ENCODE measurements at places on chromosomes 16 and 17.

- no peak for DNase-seq
These were observed 1.9 kb upstream of the TBC1D10B start for GRCh38 chr16:30372038-30372712.

DNA sequence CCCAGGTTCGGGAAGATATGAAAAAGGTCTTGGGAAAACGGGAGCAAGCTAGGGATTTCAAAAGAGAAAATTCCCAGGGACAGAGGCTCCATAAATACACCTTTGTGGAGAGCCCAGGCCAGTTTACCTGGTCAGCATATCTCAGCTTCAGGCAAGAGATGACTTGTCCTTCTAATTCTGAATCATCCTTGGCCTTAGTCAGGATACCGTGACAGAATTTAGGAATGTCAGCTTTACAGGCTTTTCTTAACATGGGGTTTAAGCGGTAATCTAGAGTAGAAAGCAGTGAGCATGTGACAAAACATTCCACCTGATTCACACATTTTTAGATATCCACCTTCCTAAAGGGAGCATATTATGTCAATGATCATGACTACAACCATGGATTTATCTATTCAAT is 41.1 kb upstream of the CLEC18B start:
- DNase-seq, result no peak

- DNase-seq, result no peak
These were observed 71.9 kb upstream of the SEC14L1 start for GRCh38 chr17:77068915-77069314.

GRCh38 chr17:75896415-75897159 is at the start of gene TRIM65:
Gene TRIM65, minus strand, starts transcription at chr17:75896951. Its CDS starts 14 bp downstream, at chr17:75896937.
- peak; percentile 50 for DNase-seq

- DNase-seq, result no peak
These were observed 94.4 kb upstream of the CIBAR2 start for GRCh38 chr16:85206472-85207356.

DNA sequence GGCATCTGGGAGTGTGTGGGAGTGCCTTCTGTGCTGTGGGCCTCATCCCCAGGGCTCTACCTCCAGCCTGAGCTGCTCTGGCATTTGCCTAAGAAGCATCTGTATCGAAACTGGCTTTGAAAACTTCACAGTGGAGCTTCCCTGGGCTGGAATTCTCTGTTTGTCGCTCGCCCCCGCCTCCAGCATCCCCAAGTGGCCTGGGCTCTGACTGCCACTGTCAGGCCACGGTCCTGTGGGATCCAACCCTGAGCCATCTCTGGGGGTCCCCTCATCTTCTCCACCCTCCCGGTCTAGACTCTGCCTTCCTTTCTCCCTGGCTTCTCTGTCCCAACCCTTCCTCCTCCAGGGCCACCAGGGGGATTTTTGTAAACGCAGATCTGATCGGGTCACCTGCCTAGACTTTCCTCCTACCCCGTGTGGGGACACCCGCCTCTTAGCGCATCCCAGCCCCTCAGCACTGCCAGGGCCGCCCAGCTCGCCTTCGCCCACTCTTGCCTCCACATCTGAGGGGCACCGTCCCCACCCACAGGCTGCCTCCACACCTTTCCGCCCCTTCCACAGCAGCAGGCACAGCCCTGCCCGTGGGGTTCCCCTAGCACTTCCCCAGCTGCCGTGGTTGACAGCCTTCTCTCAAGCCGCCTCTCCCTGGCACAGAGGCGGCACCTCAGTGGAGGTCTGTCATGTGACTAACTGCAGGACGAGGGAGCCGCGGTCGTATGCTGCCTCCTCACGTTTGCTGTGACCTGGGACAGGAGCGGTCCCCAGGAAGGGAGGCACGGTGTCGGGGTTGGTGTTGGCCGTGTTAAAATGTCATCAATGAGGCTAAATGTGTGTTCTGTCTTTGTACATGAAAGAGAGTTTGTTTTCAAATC is 12.0 kb downstream of the TBC1D24 start:
- DNase-seq, result no peak

DNA sequence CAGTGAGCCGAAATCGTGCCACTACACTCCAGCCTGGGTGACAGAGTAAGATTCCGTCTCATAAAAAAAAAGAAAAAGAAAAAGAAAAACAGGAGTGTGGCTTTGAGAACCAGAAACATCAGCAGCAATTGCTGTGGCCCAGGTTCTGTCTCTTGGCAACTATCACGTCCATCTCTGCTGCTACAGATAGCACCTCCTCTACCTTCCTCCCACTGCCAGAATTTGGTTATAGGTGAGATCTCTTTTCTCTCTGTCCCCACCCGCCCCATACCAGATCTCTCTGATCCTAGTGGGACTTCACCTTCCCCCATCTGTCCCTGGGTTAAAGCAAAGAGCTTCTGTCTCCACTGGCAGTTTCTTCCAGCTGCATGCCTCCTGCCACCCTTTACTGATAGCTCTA is 3.1 kb downstream of the TLCD2 start:
- DNase-seq, result no peak

DNA sequence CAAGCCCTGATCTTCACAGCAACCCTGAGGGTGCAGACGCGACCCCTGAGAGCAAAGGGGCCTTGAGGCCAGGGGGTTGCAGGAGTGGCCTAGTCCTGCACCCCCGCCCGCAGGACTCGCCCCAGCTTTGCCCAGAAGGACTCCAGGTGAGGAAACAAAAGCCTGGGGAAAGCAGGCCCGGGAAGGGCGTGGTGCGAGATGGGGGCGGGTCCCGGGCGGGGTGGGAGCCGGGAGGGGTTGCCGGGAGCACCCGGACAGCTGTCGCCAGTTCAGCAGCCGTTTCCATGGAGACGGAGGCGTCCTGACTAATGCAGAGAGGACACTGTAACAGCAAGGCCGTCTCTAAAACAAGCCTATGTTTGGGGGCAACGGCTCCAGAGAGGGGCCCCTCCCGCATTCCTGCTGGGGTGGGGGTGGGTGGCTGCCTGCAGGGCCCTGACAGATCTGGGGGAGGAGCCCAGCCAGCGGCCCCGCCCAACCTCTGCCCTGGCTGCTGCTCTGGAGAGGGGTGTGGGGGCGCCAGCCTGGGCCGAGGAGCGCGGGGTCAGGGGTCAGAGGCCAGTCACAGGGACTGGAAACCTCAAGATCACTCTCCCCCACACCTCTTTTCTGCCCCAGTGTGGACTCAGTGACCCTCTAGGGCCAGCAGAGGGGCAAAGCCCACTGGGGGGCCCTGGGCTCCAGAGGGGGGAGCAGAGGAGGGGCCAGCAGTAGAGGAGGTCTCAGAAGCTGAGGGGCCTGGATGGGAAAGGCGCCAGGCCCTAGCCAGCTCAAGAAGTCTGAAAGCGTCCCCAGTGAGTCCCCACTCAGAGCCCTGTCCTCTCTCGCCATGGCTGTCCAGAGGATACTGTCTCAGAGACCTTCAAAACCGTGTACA is 3.1 kb upstream of the TPPP3 start:
- peak; percentile 75 for DNase-seq

DNA sequence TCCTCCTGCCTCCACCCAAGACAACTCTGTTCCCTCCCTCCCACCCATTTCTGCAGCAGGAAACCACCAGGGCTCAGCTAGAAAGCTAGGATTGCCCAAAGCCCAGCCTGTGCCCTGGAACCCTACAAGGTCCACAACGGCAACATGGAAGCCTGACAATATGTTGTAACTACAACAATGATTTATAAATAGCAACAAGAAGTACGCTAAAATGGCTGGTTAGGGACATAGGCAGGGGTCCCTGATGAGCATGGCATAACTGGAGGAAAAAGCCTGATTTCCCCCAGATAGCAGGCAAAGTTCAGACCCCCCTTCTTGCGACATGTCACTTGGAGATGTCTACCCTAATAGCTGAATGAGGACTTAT is 6.6 kb downstream of the ST3GAL2 start:
- DNase-seq, result no peak

- DNase-seq, result no peak
These were observed 129.9 kb upstream of the ZFHX3 start for GRCh38 chr16:73177729-73178295.

- no peak for DNase-seq
These were observed 30.6 kb upstream of the MMD start for GRCh38 chr17:55452139-55452790.

- DNase-seq, result no peak
These were observed 31.6 kb upstream of the ERN1 start for GRCh38 chr17:64161380-64162176.

- DNase-seq, result no peak
These were observed 42.5 kb downstream of the ARHGAP17 start for GRCh38 chr16:24972608-24973220.

DNA sequence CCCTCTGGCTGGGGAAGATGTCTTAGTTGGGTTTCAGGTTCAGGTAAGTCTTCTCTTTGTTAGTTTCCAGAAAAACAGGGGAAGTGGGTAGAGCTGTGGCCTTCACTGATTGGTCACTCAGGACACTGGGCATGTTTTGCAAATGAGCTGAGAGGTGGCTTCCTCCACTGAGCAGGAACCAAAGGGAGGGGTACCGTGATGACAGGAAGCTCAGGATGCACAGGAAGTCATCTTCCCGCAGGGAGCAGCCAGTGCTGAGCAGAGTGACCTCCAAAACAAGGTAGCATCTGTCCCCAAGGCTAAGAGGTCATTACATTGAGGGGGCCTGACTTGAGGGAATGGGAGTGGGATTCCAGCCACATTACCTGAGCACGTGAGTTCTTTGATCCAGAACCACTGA is 5.6 kb downstream of the NT5C start:
- DNase-seq, result no peak

GRCh38 chr17:41835214-41835799 is 725 bp downstream of the NT5C3B start:
- no peak for DNase-seq

- no peak for DNase-seq
These were observed 142.1 kb downstream of the SLC39A11 start for GRCh38 chr17:72950242-72950931.

GRCh38 chr16:27267037-27267677 is 1.4 kb downstream of the NSMCE1 start:
- DNase-seq, result no peak

DNA sequence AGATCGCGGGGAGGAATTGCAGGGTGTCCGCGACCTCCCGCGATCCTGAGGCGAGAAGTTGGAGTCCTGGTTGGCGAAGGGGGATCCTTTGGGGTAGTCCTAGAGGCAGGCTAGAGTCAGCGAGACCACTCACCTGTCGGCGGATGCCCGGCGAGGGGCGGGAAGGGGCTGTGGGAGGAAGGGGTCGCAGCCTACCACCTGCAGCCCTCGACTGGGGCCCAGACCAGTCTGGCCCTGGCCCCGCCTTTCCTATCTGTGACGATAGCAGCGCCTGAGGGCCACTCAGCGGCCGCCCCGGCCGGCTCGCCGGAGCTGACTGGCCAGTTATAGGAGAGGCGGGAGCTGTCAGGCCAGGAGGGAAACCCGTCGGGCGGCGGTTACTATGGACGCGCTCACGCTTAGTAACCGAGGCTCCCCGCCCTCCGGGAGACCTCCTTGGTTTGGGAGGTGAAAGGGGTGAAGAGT is at the start of gene TEKT3:
Gene TEKT3, minus strand, starts transcription at position 213 of the 465 bp plus-strand sequence. CDS start 10,012 bp downstream, outside the sequence.
- DNase-seq, result peak; percentile 66

DNA sequence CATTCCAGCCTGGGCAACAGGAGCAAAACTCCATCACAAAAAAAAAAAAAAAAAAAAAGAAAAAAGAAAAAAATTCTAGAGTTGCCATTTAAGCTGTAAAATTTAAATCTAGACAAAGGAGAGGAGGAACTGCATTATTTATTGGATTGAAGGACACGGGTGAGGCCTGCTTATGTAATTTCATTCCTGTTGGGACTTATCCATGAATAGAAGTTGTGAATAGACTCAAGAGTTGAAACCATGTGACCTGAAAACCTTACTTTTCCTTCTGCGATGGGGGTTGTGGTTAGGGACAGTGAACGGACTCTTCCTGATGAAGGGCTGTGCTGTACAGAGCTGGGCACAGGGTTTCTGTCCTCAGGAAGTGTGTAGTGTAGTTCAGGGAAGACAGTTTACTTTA is 22.5 kb downstream of the BANP start:
- DNase-seq, result no peak

GRCh38 chr17:48322060-48322459 is 108.0 kb downstream of the SKAP1 start:
- no peak for DNase-seq

DNA sequence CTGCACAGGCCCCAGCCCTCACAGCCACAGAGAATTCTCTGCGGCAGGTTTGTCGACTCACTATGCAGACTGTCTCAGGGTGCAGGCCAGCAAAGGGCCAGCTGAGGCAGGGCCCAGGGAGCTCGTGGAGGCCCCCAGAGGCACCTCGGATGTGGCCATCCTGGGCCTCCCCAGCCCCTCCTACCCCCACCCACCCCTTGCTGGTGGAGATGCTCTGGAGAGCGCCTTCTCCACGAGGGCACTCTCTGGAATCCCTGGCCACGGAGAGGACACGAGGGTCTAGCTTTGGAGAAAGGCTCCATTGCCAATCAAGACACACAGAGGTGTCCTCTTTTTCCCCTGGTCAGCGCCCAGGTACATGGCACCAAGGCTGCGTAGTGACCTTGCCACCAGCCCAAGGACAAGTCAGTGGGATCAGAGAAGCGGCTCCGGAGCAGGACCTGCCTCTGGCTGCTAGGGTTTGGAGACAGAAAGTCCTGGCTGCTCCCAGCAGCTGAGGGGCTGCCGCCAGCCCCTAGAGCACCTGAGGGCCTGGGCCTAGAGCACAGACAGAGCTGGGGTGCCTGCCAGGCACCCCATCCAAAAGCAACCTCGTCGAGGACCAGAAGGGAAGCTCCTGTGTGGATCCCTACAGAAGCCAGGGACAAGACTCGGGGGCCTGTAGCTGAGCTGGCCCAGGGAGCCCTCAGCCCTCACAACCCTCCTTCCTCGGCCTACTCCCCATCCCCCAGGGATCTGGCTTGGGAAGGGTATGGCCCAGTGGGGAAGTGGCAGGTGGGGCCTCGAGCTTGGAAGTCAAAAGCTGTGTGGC is 18.7 kb downstream of the ARL2BP start:
- no peak for DNase-seq

GRCh38 chr17:44983563-44983962 is 15.5 kb upstream of the C1QL1 start:
- no peak for DNase-seq

DNA sequence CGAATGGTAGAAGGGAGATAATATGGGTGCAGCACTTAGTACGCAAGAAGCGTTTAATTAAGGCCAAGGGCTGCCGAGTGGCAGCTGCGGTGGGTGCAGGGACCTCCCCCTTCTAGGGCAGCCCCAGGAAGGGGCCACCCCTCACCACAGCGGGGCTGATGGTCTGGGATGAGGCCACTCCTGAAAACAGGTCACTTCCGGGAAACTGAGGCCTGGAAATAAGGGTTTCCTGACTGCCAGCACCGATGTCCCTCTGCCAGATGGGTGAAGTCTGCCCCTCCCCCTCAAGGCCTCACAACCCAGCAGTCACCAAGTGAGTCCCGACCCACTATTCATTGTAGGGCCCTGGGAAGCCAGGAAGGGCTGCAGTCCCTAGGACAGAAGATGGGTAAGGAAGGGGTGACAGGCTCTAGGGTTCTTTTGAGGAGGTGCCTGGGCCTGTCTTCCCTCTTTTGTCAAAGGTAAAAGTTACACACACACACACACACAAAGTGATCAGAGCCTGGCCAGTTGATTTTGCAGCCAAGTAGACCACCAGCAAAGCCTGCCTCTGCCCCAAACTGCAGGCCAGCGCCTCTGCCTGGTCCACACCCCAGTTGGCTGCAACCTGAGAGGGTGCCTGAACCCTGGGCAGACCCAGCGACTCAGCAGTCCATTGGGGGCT is 12.5 kb downstream of the SREBF1 start:
- DNase-seq, result no peak

- DNase-seq, result no peak
These were observed 11.4 kb downstream of the SCGB1C2 start for GRCh38 chr17:148757-149156.

GRCh38 chr17:3885970-3886369 is 6.9 kb downstream of the CAMKK1 start:
- no peak for DNase-seq

- DNase-seq, result no peak
These were observed 17.9 kb downstream of the C1QTNF1 start for GRCh38 chr17:79041723-79042420.
